ENCODE measurements at places on chromosomes 4 and X.

DNA sequence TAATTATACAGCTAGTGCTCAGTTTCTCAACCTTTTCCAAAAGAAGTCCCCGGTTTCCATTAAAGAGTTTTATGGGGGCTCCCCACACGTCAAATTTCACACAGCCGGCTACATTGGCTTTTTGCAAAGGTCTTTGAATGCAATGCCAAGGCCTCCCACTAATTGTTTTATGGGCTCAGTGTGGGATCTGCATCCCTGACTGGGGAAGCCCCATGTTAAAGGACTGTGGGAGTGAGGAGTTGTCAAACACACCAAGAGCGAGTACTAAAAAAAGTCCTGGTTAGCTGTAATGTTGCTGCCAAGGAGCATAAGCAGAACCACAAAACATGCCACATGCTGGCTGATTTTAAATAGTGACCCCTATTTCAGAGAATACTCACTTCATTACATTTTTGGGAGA is 162.6 kb downstream of the BMPR1B start:
- no peak for DNase-seq

GRCh38 chrX:14300376-14300775 is 229.0 kb upstream of the GLRA2 start:
- no peak for DNase-seq

DNA sequence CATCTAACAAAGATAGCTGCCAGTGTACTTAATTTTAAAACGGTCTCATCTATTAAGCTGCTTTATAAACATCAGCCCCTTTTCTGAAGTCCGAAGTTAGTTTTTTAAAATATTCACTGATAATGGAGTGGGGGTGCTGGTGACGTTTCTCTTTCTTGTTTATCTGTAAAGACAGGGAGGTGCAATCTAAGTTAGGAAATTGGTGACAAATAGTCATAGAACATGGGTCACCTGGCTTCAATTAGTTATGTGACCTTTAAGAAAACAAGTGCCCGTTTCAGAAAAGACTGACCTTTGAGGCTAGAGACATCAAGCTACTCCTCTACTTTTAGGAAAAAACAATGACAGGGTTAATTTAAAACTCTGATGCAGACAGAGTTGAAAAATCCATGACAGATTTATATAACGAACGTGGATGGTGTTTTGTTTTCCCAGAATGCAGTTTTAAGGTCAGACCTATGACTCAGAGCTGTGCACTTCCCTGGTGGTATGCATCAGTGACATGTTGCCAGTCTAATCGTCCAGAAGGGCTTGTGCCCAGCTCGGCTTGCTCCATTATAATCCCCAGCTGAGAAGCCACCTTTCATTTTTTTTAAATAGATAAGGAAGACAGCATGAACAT is 38.2 kb downstream of the FHL1 start:
- DNase-seq, result peak; percentile 50

DNA sequence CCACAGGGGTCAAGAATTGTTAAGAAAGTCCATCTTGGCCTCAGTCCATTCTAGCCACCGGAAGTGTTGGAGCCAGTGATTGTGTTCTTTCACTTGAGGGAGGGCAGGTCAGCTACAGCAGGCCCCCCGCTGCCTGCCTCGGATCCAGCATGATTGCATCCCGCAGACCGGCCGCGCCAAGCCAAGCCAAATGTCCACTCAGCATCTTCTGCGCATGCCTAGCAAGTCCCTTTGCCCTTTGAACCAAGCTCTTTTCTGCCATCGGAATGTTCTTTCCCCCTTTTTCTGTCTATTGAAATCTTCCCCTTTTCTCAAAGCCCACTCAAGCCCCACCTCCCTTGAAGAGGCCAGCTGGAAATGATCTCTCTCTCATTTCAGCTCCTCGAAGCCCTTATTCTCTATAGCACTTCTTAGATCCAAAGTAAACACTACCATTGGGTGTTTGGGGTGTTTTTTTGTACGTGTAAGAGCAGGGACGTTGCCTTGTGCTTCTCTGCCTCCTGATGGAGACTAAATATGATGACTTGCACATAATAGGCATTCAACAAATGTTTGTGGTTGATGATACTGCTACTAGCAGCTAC is 147.8 kb upstream of the BCOR start:
- DNase-seq, result peak; percentile 49

- DNase-seq, result no peak
Observed at GRCh38 chr4:40521957-40522356, 107.7 kb downstream of the RBM47 start.

DNA sequence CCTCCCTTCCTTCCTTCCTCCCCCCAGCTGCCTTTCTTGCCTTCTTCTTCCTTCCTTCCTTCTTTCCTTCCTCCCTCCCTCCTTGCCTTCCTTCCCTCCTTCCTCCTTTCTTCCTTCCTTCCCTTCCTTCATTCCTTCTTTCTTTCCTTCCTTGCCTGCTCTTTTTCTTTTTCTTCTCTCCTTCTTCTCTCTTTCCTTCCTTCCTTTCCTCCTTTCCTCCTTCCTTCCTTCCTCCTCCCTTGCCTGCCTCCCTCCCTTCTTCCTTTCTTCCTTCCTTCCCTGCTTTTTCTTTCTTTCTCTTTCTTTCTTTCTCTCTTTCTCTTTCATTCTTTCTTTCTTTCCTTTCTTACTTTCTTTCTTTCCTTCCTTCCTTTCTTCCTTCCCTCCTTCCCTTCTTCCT is 49.1 kb downstream of the STK32B start:
- no peak for DNase-seq

DNA sequence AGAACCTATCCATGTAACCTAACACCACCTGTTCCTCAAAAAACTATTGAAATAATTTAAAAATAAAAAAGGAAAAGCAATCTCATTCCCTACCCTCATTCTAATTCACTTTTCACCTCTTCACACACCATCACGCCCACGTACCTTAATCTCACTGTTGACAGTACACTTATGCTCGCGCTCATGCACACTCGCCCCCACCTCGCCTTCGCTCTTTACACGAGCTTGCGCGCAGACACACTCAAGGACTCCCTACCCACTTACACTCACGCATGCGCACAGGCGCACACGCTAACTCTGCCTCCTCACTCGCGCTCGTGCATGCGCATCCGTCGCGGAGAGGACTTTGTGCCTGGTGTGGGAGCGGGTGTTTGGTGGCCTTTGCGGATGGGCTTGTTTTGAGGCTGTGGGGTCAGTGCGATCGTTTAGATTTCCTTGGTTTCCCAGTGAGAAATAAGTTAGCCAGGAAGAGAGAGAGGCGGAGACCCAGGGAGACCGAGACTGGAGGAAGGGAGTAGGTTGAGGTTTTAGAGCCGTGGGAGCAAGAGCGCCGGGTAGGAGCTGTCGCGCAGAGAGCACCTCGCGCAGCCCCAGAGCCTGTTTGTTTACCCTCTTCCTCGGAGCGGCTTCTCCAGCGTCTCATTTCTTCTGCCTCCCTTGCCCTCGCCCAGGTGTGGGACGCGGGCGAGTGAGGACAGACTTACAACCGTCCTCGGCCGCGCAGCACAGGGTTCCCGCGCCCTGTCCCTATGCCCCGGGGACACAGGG is 8.1 kb upstream of the GSX2 start:
- peak; percentile 75 for DNase-seq

DNA sequence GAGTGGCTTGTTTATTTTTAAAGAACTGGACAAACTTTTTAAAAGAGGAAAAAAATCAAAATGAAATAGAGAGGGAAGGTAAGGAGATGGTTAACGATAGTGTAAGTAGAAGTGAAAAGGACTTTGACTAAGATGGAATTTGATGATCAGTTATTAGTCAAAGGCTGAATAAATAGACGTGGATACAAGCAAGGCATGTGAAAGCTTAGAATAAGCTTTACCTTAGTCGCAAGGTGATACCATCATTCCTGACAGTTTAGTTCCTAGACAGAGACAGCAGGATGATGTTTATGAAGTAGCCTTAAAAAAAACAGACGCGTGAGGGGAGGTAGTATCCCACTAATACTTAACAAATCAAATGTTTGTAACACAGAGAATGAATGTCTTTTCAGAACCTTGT is 97.3 kb downstream of the PALLD start:
- no peak for DNase-seq

GRCh38 chr4:140004549-140004895 is 149.5 kb downstream of the MAML3 start:
- peak; percentile 54 for DNase-seq
